Iris pigment epithelial cell (primary cell): ENCODE measurements at places on chromosomes 3 and 15.

DNA sequence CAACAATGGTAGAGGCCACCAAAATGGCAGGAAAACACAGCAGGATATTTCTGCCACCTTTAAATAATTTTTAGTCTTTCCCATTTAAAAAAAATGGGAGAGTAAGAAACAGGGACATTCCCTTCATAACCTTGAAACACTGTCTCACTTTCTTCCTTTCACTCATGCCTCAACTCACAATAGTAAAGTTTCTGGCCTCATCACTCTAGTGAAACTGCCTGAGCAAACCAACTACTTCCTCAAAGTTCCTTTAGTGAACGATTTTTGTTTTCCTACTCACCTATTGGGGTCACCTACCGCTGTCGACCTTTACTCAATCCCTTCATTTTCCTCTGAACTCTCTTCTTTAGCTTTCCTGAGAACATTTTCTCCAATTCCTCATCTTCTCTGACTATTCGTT, 33.0 kb downstream of the SHC4 start:
- no peak for DNase-seq

GRCh38 chr3:33883538-33883950, 85.1 kb downstream of the PDCD6IP start:
- DNase-seq: peak; percentile 38

DNA sequence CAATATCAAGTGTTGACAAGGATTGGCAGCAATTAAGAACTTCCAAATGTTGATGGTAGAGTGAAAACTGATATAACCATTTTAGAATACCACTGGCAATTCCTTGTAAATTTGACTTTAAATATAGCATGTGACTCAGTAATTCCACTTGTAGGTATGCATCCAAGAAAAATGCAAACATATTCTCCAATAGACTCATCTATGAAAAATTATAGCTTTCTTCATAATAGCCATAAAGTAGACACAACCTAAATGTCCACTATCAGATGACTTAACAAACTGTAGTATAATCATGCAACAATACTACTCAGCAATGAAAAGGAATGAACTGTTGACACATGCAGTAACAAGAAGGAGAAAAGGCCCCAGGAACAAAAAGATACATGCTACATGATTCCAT, 988.1 kb downstream of the FHIT start:
- no peak for DNase-seq

- no peak for DNase-seq
Measured at GRCh38 chr15:40313531-40314398, 6.0 kb upstream of the PLCB2 start.

DNA sequence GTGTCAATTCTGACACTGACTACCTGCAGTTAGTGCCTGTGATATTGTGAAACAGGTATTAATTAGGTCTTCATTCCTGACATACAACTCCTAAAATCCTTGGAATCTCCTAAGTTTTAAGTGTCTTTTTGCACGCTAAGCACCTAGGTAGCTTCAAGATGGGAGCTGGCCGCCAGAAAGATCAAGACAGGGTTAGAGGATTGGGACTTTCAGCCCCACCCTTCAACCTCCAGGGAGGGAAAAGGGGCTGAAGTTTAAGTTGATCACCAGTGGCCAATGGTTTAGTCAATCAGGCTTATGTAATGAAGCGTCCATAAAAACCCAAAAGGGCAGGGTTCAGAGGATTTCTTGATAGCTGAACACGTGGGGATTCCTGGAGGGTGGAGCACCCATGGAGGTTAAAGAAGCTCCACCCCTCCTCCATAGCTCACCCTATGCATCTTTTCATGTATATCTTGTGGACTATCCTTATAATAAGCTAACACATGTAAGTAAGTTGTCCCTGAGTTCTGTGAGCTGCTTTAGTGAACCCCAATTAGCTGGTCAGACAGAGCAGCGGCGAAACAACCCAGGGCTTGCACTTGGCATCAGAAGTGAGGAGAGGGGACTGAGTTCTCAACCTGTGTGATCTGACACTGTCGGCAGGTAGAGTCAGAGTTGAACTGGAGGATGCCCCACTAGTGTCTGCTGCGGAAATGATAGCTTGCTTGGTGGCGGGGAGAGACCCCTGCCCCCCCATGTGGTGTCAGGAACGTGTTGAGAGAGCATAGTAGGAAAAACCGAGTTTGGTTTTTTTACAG, 12.8 kb upstream of the SRP14 start:
- no peak for DNase-seq

DNA sequence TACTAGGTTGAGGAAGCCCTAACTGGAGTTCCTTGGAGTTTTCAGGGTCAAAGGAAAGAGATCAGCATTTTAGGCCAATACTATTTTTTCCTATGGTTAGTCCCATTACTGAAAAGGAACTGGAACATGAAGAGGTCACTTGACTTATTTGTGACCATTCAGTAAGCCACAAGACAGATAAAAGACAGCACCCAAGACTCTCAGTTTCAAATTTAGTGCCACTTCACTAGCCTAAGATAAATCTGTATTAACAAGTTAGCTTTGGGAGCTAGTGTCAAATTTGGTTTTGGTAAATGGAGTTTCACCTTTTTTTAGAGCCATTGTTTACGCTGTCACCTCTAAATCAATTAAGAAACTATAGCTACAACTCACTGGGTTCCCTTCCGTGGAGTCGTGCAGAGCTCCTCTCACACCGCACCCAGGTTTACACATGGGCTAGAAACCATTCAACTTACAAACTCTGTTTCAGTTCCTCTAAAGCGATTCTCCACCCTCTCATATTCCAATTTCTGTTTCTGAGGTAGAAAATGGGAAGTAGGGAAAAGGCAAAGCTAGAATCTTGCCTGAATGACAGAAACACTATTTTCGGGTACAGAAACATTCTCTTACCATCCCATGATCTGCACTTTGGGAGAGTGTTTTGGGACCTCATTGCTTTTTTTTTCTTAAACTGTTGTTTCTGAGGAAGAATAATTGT, 14.4 kb downstream of the CCDC32 start:
- no peak for DNase-seq

DNA sequence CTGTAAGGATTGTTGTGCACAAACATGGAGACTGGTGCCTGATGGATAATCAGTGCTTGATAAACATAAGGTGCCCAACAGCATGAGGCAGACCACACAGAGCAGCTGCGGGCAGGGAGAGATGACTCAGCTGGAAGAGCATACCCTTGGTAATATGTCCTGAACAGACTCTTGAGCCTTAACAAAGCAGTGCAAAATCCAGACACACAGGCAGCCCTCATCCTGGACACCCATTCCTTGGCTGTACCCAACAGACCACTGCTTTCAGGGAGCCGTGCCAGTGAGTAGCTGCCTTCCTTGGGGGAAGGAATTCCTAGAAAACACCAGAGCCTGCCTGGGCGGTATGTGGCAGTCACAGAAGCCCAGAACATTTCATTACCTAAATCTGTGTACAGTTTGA, 156.2 kb downstream of the CLSTN2 start:
- DNase-seq: peak; percentile 28

DNA sequence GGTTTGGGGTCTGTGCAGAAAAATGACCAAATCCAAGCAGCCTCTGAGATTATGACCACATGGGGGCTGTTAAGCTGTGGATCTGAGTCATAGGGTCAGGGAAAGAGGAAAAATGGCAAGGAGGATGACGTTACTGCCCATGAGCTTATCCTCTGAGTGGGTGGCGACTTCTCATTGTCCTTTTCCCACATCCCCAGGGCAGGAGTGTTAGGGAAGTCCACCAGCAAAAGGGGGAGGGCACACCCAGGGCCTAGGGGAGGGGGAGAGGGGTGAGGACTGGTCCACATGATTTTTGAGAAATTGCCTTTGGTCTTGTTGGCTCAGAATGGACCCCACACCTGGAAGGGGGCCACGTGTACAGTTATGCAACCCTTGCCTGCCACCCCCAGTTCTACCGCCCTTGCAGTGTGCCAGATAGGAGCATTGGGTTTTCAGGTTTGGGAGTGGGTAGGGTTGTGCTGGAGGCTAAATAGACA, 2.6 kb downstream of the CD276 start:
- peak; percentile 94 for DNase-seq

DNA sequence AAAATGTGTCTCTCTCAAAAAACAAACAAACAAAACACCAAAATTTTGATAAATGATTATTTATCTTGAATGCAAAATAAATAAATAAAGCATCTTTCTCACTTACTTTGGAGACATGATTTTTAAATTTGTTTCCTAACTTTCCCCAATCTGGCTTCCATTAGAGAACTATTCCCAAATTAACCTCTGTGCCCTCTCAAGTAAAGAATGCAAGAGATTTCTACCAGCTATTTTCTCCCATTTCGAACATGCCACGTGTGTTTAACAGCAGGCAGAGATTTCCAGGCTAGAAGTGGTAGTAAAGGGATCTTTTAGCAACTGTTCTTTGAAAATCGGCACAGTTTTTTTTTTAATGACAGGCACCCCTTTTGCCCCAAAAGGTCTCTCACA, 269.1 kb downstream of the SHQ1 start:
- no peak for DNase-seq

- no peak for DNase-seq
Measured at GRCh38 chr3:73433079-73433478, 191.7 kb downstream of the PDZRN3 start.
